Breast epithelium (tissue), 4 donors: ENCODE measurements at places on chromosomes 7 and 10.

DNA sequence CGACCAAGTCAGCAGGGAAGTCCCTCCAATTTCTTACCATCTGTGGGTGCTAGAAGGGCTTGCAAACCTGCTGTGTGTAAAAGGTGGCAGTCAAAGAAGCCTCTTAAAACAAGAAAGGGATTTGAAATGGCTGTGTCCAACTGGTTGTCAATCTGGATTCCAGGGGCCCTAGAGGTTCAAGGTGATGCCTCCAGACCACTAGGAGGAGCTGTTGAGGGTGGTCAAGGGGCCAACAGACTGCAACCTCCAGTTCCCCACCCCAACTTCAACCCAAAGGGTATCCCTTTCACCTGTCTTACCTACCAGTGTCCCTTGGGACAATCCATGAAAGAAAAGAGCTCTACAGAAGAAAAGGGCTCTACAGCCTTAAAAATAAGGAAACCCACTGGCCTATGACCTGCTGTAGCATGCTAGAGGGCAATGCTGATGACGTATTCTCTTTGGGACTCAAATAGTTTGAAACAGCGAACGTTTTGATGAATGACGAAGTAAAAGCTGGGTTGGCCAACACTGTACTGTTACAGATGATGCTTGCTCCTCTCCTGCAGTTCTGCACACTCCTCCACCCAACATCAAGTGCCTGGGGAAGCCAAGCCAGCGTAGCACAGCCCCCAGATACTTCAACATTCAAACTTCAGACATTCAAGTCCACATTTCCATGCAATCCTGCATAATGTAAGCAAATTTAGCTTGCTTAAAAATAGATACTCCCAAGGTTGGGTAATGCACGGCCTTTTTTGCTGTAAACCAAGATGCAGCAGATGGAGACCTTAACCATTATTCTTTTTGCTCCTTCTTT, 45.9 kb upstream of the WDR11 start:
- no peak for DNase-seq

DNA sequence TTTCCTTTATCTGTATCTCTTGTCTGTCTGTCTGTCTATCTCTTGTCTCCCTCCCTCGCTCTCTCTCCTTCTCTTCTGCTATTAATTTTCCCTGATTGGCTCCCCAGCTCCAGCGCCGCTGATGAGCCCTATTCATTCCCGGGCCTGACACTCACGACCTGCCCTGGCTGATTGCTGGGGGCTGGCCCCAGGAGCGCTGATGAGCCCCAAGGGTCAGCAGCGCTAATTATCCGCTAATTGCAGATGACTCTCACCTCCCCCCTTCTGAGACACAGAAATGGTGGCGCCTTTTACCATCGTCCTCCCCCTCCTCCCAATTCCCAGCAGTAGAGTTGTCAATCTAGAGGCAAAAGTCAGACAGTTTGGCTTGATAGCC, 1.3 kb upstream of the GBX1 start:
- no peak for DNase-seq

DNA sequence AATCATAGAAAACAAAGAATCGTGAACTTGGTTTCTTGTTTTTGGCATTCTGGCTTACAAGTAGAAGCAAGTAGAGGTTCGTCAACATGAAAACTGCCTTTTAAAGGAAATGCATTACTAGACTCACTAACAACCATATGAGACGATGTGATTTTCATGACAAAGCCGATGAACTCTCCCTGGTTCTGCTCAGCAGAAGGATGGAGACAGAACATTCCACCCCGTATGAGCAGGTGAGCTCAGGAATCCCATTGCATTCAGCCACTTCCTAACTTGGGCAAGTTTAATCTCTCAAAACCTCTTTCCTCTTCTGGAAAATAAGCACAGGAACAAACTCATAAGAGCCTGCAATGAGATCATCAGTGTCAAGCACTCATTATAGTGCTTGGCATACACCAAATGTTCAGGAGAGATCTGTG, 57.4 kb upstream of the SVIL start:
- no peak for DNase-seq

DNA sequence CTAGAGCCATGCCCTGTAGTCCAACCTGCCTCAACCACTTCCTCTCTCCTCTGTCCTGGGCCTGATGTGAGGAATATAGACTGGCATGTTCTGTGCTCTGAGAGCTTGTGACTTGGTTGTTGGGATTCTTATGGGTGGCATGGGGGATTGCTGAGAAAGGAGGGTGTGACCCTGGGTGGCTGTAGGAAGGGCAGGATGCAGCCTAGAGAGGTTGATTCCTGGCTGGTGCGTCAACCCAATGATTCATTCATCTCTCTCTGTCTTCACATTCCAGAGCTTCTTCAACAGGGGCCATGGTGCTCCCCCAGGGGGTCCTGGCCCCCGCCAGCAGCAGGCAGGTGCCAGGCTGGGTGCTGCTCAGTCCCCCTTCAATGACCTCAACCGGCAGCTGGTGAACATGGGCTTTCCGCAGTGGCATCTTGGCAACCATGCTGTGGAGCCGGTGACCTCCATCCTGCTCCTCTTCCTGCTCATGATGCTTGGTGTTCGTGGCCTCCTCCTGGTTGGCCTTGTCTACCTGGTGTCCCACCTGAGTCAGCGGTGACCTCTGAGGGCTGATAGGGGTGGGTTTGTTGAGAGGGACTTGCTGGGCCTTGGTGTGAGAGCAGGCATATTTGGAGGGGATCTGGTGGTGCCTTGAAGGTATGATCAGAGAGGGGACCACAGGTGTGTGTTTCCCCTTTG, 2.6 kb downstream of the FAM241B start:
- peak; percentile 8 for DNase-seq

DNA sequence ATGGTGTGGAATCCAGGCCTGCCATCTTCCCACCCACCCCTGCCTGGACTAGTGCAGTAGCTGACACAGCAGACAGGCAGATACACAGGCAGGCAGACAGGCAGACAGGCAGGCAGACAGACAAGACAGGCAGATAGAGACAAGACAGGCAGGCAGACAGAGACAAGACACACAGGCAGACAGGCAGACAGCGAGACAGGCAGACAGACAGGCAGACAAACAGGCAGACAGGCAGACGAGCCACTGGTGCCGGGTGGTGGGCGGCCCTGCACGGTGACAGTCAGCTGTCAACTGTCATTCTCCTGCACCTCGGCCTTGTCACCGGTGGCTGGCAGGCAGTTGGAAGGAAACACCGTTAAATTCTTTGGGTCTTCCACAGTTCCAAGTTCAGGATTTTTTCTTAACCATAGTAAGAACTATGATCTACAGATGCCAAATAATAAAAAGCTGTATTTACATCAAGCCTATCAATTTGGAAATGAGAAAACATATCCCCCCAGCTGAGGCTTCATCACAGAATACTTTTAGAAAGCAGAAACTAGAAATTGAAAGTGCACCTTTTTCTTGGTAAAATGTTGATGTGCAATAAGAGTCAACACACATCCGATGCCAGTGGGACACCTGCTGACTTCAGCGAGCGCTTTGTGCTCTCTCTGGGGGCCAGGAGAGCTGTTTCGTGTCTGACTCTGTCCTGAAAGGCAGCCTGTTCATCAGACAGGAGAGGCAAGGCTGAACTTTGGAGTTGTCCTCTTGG, 250.4 kb downstream of the DNAJB6 start:
- DNase-seq = no peak

GRCh38 chr7:150999497-151000230, 8.8 kb downstream of the NOS3 start:
- DNase-seq = no peak

DNA sequence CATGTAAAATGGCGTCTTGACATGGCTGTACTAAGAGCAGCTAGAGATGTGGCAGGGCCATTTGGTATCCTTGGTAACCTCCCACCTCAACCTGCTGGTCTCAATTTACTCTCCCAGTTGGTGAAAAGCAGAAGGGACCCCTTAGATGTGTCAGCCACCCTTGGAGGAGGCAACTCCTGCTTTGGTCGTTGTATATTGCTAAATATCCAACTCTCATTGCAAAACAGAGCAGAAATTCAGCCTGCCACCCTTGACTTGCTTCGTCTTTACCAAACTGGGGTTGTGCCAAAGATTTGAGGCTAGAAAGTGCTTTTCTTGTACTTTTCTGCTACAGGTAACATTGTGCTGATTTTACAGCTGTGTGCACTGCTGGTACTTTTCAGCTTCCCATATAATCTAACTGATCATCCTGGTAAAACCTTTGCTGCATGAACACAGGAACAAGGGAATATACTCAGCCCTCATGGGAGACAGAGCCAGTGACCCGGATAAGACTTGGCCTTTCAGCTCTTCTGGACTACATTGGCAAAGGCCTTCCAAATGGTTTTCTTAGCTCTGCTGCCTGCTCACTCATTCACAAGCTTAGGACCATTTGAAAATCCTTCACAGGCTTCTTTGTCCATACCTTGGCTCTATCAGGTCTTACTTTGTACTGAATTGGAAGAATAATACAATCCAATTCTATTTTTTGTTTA, 2.2 kb upstream of the VSTM4 start:
- no peak for DNase-seq

- DNase-seq = no peak
Observed at GRCh38 chr7:51317582-51317910, 937 bp upstream of the COBL start.

DNA sequence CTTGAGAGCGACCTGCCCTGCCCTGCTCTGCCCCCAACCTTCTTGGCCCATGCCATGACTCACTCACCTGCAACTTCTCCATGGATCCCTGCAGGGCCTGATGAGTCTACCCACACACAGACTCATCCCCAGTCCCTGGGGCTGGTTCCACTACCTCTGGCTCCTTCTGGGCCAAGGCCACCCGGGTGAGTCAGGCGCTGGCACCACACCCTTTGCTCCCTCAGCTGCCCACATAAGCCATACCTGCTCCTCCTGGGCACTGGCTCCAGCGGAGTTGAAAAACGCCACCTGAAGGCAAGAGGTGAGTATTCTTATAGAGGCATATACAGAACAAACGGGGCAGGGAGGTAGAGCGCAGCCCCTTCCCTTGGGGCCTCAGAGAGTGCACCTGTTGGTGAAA, 16.2 kb upstream of the MTPAP start:
- DNase-seq = no peak

GRCh38 chr7:36153571-36154097, 580 bp downstream of the EEPD1 start:
- no peak for DNase-seq

- no peak for DNase-seq
Observed at GRCh38 chr7:150514748-150515222, at the start of gene GIMAP7. GIMAP7 (plus strand) TSS chr7:150514872; CDS start chr7:150519975, 5,103 bp downstream.

DNA sequence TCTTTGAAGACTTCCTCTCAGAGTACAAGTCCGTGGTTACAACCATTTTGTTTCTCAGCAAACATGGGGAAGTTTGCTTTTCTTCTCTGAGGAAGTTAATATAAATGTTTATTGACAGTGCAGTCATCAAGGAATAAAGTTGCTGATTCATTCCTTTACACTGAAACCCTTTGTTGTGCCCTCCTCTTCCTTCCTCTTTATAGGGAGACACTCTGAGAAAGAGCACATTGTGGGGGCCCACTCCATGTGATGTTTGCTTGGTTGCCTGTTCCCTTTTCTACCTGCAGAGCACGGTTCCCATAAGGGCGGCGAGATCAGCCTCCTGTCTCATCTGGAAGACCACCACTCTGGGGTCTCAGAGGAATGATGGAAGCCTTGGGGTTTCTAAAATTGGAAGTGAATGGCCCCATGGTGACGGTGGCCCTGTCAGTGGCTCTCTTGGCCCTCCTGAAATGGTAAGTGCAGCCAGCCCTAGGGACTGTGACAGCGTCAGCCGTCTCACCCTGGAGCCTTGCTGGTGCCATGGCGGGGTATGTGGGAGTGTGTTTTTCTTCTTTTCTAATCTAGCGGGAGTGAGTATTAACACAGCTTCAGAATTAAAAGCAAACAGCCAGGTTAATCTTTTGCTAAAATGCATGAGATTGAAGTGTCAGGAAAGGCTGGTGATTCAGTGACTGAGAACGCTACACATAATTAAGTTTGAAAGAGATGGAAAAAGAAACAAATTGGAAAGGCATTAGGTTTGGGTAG, at the start of gene TBXAS1:
Gene TBXAS1, plus strand, starts transcription at position 240 of the 750 bp plus-strand sequence. Its CDS starts 127 bp downstream, at position 367.
- DNase-seq = no peak

DNA sequence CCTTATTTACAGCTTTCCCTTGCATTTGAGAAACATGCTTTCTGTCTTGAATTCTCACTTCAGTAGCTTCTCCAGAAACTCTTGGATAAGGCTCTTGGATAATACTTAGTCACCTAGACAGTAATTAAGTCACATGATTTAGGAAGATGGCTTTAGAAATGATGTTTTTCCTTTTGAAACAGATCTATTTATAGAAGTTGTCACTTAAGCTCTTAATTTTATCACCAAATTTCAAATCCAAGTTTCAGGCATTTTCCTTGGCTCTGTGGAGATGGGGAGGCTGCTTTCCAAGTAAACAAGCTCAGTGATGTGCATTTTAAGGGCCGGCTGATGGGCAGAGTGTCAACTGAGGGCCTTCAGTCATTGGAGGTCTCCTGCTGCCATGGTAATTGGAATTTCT, 130.3 kb downstream of the SRI start:
- DNase-seq = no peak

DNA sequence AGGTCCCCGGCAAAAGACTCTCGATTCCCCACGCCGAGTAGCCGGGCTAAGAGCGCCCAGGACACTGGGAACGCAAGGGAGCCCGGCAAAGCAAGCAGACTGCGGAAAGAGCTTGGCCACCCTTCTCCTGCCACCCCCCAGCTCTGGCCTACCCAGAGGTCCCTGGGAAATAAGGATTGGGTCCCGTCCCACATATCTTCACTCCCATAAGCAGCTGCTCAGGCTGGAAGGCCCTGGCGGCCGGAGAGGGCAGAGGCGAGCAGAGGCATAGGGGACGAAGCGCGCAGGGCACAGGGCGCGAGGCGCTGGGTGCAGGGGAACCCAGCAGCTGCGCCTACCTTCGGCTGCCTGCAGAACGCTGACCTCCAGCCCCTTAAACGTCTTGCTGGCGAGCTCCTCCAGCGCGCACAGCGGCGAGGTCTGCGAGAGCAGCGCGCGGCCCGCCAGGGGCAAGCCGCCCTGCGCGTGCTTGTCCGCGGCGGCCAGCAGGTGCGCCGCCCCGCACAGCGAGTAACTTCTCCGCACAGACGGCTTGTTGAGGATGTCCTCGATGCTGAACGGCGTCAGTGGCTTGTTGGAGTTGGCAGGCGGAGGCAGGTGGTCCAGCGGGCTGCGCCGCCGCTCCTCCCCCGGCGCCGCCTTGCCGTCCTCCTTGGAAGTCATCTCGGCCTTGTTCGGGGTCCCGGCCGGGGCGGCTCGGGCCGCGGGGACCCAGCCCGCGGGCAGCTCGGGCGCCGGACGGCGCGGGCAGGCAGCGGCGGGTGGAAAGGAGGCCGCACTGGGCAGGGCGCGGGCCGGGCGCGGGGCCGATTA, 904 bp downstream of the LBX1 start:
- no peak for DNase-seq
